ENCODE measurements at places on chromosomes 5 and 9.
A peak's percentile ranks its signal among the peaks of the same experiment; 100 is the strongest.

DNA sequence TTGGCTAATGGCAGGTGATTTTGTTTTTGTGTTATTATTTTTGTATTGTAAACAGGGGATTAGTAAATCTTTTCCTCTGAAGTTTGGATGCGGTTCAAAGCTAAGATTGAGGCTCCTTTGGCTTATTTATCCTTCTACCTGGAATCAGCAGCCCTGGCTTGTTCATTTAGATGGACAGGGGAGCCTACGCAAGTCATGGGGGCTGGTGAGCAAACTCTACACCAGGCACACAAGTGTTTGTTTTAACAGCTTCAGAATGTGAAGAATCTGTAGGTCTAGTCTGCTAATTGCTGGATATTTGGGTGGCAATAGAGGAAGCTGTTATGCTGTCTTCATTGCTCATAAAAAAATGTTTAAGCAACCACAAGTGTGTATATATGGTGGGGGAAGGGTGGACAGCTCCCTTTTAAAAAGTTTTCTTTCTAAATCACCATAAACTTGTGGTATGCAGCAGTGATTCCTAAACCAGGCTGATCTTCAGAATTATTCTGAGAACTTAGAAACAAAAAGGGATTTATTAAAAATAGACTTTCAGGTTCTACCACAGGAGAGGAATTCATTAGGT lies 20.7 kb downstream of the ZNF462 start:
- DNase-seq: no peak

- DNase-seq: no peak
Measured at GRCh38 chr9:8156346-8156745, 356.8 kb upstream of the DMAC1 start.

DNA sequence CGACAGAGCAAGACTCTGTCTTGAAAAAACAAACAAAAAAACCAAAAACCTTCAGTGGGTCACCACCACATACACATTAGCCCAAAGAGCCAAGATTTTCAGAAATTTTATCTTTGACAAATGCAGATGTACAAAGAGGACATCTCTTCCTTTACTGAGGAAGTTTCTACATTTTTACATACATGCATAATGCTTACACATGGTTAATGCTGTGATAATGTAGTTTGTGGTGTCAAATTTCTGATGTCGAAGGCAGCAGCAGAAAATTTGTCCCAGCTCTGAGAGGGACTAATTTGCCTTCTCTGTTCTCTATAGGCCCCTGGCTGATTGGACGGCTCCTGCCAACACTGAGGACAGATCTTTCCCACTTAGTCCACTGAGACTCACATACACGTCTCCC lies 24.6 kb upstream of the C9orf40 start:
- DNase-seq: no peak

DNA sequence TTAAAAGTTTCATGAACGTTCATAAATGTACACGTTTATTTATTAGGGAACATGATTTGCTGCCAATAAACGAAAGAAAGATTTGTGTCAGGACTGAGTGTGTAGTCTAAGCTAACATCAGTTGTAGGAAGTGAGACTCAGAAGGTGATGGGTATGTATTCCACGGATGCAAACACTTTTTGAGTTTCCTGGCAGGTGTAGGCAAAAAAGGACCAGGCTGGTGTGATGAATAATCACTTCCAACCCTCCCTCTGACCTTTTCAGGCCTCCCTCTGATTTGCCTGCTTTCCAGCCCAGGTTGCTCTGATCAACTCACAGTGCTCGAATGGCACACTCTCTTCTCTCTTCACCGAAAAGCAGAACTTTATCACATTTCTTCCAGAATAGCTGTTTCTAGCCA lies 51.8 kb downstream of the BASP1 start:
- DNase-seq: no peak

GRCh38 chr9:35728041-35728971 lies 3.7 kb downstream of the TLN1 start:
- peak; percentile 59 for DNase-seq

- no peak for DNase-seq
Measured at GRCh38 chr5:43036856-43037635, 3.1 kb downstream of the ANXA2R start.

- no peak for DNase-seq
Measured at GRCh38 chr9:120979797-120980196, 53.2 kb upstream of the TRAF1 start.

- DNase-seq: no peak
Measured at GRCh38 chr9:90975781-90976538, 174.3 kb downstream of the SYK start.

- DNase-seq: peak; percentile 9
Measured at GRCh38 chr5:155953335-155953734, 373.6 kb upstream of the SGCD start.

DNA sequence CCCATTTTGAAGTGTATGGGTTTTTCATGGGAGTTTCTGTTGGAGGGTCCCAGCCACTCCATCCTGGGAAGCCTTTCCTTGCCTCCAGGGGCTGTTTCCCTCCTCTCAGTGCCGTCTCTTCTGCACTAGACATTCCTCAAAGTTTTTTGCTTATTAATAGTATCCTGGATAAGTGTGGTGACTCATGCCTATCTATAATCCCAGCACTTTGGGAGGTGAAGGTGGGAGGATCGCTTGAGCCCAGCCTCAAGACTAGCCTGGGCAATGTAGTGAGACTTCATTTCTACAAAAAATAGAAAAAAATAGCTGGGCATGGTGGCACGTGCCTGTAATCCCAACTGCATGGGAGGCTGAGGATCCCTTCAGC lies 43.1 kb downstream of the RALGPS1 start:
- no peak for DNase-seq

DNA sequence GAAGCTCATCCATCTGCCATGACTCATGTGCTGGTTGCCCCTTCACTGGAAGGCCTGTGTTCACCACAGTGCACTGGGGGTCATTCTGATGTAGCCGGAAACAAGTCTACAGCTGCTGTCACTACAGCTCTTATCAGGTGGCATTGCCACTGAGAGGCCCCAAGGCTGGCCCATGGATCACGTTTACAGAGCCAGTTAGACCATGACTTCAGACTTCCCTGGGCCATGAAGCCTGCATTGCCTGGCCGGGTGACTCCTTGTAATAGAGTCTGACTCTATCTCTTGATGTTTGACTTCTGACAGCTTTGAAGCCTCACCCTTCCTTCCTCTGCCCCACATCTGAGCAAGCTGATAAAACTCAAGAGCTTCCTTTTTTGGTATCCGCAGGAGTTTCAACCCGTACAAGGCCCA lies 473.5 kb upstream of the DAP start:
- no peak for DNase-seq

GRCh38 chr9:127698985-127699670 lies 7.7 kb upstream of the CFAP157 start:
- DNase-seq: peak; percentile 92

- no peak for DNase-seq
Measured at GRCh38 chr5:15260356-15261268, 239.4 kb upstream of the FBXL7 start.

- DNase-seq: no peak
Measured at GRCh38 chr5:130055572-130055971, 151.3 kb downstream of the CHSY3 start.

DNA sequence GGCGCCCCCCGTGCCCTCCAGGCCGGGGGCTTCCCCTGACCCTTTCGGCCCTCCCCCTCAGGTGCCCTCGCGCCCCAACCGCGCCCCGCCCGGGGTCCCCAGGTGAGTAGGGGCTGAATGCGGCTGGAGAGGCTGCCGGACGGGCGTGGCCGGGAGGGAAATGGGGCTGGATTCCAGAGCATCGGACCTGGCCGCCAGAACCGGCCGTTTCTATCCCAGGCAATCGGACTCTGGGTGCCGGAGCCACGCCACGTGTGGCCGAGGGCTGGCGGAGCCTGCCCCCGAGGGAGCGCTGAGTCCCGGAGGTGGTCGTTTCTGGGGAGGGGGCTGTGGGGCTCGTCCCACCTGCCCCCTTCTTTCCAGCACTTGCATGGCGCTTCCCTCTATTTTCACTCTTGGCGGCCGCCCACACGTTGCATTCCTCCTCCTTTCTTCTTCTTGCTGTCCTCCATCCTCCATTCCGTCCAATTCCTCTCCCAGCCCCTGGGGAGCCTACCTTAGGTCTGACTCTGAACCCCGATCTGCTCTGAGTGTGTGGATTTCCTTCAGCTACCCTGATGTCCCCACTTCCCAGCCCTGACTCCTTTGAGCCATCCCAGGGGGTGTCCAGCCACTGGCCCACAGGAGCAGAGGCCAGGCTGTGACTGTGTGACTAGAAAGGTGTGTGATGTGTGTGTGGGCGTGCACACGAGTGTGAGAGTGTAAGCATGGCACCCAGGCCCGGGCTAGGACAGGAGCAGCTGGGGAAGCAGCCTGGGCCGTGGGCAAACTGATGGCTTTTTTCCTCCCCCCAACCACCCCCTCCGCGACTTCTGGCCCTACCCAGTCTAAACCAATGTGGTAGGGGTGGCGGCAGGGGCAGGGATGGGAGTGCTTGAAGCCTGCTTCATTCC lies 24.7 kb downstream of the GOLGA2 start:
- DNase-seq: peak; percentile 26

- no peak for DNase-seq
Measured at GRCh38 chr9:23850242-23850689, 24.2 kb upstream of the ELAVL2 start.

- DNase-seq: no peak
Measured at GRCh38 chr5:123093601-123094236, 4.7 kb downstream of the PRDM6 start.

DNA sequence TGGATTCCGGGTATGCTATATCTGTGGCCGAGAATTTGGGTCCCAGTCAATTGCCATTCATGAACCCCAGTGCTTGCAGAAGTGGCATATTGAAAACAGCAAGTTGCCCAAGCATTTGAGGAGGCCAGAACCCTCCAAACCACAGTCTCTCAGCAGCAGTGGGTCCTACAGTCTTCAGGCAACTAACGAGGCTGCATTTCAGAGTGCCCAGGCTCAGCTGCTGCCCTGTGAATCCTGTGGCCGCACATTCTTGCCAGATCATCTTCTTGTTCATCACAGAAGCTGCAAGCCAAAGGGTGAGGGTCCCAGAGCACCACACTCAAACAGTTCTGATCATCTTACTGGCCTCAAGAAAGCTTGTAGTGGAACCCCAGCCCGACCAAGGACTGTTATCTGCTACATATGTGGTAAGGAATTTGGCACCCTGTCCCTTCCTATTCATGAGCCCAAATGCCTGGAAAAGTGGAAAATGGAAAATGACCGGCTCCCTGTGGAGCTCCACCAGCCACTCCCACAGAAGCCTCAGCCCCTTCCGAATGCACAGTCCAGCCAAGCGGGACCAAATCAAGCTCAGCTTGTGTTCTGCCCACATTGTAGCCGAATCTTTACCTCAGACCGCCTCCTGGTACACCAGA lies 23.0 kb downstream of the ZNF474 start:
- no peak for DNase-seq

GRCh38 chr9:130570208-130570607 lies 9.2 kb upstream of the FUBP3 start:
- no peak for DNase-seq

DNA sequence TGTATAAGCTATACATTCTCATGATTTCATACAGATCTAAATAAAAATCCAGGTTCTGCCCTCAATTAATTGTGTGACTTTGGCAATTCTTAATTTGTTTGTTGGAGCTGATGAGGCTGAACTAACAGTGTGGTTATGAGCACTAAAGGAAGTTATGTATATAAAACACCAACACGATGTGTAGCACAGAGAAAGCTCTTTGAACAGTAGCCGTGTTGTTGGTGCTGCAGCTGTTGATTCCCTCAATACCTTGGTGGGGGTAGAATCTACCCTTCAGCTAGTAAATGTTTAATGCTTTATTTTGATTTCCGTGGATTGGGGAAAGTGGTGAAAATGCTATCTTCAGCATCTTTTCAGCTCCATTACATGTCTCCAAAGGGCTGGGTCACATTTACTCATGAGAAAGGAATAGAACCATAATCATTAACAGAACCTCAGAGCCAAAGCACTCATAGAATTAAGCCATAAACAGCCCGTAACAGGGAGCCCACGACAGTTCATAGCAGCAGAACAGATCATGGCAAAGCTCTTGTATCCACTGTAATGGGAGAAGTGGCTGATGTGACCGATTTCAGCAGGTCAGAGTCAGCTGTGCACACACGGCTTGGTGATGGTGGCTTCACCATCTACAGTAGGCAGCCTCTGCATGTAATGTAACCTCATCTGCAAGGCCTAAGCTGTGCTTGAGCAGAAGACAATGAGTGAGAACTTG lies 332.7 kb downstream of the DIRAS2 start:
- DNase-seq: no peak

DNA sequence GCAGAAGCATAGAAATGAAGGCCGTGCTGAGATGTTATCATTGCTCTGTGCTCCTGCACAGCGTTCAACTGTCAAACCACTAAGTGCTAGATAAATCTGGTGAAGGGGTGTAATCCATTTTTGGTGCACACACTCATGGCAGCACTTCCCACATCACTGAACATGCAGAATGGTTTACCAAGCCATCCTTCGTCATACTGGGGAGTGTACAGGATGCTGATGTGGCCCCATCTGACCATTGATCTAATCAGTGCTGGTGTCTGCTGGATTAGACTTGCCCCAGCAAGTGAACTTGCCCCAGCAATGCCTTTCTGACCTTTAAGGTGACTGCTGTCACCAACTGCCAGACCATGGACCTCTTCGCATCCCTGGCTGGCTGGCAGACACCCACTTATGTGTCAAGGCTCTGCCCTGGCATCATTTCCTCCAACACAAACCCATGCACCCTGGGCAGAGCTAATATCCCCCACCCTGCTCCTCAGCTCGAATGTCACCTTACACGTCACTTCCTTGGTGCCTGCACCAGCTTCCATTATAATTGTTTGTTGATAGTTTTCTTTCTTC lies 4.2 kb upstream of the SEMA4D start:
- no peak for DNase-seq

DNA sequence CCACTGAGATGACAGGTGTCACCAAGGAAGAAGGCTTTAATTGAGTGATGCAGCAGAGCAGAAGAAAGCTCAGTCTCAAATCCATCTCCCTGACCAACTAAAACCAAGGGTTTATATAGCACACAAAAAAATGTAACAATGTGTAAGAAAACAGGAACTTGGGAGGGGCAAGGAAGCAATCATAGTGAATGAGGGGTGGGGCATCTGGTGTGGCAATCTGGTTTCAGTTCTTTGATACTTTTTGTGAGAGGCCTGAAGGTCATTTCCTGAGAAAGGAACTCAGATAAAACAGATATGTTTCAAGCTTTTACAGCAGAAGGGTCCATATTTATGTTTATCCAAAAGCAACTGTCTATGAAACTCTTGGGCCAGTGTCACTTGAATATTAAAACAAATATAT lies 19.7 kb downstream of the CD180 start:
- DNase-seq: no peak

Measured in activated CD4-positive, alpha-beta T cell treated with anti-CD3 and anti-CD28 coated beads for 48 hours (primary cell).